Activated T-helper 2 cell treated with anti-CD3 and anti-CD28 coated beads, Interferon-gamma antibody, Interleukin-2, Interleukin-4, amounts not matched to agents 10 μg/mL and 5 μg/mL and 100 μg/mL, durations not matched to agents 14 hours and 24 hours and 36 hours (primary cell): ENCODE measurements at places on chromosomes 1 and 21.
A peak's percentile ranks its signal among the peaks of the same experiment; 100 is the strongest.

DNA sequence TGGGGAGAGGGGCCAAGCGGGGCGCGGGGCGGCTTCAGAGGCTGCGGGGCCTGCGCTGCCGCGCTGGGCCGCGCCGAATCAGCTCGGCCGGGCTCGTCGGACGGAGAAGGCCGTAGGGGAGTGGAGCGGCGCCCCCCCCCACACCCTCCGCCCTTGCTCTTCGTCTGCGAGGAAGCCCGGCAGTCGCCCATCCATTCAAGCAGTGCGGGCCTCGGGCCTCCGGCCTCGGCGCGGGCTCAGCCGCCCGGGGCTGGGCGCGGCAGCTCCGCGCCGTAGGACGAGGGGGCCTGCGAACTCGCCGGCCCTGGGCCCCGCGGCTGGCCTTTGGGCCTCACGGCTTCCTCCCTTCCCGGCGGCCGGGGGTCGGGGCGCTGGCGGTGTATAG lies 564 bp downstream of the CTPS1 start:
- DNase-seq: no peak

- DNase-seq: peak; percentile 40
Observed at GRCh38 chr1:40951943-40952743, 27.4 kb upstream of the CTPS1 start.

GRCh38 chr1:53697721-53698383 lies 41.1 kb downstream of the GLIS1 start:
- no peak for DNase-seq

DNA sequence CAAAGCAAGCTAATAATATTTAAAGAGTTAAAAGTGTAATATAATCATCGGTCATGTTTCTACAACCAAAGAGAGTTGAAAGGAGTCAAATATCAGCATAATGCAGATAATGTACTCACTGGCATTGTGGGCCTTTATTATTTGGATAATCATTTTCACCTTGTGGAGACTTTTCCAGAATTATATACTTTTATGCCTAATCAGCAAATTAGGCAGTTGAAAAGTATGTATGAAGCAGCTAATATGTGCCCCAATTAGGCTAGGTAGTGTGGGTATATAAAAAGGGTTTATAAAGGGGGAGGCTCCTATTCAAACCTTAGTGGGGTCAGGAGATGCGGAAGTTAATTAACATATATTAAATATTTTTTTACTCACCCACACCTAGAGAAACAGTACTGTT lies 102.8 kb upstream of the HNRNPU start:
- no peak for DNase-seq

- no peak for DNase-seq
Observed at GRCh38 chr1:225980005-225980836, 18.9 kb downstream of the SDE2 start.

- DNase-seq: peak; percentile 62
Observed at GRCh38 chr21:44083631-44084291, 23.4 kb upstream of the PWP2 start.

GRCh38 chr1:39236971-39237370 lies 32.5 kb downstream of the MACF1 start:
- no peak for DNase-seq

- DNase-seq: no peak
Observed at GRCh38 chr1:42317308-42317707, 17.7 kb downstream of the FOXJ3 start.

GRCh38 chr1:119686661-119687060 lies 25.1 kb upstream of the PHGDH start:
- DNase-seq: no peak

- DNase-seq: no peak
Observed at GRCh38 chr1:53639251-53639763, 99.7 kb downstream of the GLIS1 start.

DNA sequence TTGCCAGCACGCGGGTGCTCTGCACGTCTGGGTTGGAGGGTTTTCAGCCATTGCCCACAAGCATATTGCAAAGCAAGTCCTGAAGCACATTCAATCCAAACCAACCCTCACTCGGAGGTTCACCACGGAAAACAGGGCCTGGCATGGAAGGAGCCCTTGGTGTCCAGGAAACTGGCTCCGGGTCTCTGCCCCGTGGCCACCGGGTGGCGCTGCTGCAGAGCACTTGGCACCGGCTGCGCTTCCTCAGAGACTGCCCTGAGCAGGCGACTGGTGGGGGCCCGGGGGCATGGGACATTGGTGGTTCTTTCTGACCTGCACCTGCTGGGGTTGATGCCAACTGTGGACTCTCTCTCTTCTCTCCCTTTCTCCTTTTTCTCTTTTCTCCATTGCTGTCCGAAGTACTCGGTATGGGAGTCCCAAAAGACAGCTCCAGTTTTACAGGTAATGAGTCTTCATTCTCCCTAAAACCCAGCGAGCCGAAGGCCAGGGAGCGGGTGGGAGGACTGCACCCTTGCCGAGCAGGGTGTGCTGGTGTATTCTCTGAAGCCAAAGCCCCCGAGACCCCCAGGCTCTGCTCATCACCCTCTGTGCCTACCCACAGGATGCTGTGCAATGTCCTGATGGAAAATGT lies 4.1 kb upstream of the KCNAB2 start:
- no peak for DNase-seq

DNA sequence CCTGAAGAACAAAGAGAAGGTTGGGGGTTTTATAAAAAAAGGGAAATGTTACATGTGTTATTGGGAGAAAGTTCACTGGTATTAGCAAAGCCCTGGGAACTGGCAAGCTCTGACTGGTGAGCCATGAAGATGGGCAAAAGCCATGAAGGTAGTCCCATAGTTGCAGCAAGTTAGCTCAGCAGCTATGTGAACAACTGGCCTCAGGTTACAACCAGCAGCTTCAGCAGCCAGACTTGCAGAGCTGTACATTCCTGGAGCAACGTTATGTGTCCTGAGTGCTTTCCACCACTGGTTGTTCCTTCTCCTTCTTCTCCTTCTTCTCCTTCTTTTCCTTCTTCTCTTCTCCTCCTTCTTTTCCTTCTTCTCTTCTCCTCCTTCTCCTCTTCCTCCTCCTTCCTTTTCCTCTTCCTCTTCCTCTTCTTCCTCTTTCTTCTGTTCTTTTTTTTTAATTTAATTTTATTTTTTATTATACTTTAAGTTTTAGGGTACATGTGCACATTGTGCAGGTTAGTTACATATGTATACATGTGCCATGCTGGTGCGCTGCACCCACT lies 56.1 kb upstream of the TLR5 start:
- no peak for DNase-seq

GRCh38 chr21:36709030-36709867 lies 10.3 kb downstream of the SIM2 start:
- no peak for DNase-seq

DNA sequence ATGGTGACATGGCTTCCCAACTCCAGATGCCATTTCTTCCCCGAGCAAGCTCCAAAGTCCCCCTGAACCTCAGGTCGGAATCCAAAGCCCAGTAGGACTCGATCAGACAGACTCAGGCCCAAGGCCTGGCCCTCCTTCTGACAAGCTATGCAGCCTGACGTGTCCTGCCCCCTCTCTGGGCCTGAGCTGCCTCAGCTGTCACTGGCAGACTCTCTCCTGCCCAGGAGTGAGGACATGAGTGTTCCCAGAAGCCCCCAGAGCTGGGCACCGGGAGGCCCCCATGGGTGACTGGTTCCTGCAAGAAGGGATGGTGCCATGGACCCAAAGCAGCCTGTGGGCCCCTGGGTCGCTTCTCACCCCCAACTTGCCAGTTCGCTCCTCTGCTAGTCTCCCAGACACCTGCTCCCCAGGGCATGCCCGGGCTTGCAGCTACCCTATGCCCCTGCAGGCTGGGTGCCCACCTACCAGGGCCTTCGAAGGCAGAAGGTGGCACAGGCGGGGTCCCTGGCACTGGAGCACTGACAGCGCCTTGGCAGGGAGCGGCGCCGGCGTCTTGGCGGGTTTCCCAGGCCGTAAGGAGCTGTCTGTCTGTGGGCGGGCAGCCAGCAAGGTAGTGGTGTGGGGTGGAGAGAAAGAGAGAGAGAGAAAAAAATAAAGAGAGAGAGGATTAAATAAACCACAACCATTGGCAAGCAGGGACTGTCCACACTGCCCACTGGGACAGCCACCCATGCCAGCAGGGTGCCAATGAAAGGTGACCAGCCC lies 2.3 kb downstream of the EDN2 start:
- no peak for DNase-seq

DNA sequence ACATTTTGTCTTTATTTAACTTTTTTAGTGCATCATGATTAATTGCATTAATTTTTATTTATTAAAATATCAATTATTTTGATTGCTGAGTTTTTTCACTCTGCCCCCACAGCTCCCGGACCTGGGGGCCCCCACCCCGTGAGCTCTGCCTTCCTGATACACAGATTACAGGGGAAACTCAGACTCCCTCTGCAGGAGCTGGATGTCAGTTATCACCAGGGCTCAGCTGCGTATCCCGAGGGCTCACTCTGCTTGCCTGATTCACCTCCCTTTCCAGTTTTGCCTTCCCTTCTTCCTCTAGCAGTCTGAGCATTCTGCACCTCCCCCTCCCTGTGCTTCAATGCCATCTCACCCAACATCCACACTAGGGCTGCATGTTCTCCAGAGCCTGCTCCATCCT lies 98.2 kb downstream of the ATP1A1 start:
- DNase-seq: no peak

- no peak for DNase-seq
Observed at GRCh38 chr1:167342846-167343245, 122.2 kb downstream of the POU2F1 start.

GRCh38 chr1:29465755-29466154 lies 229.4 kb downstream of the PTPRU start:
- DNase-seq: no peak

- DNase-seq: no peak
Observed at GRCh38 chr21:39842741-39843459, 24.3 kb upstream of the PCP4 start.

DNA sequence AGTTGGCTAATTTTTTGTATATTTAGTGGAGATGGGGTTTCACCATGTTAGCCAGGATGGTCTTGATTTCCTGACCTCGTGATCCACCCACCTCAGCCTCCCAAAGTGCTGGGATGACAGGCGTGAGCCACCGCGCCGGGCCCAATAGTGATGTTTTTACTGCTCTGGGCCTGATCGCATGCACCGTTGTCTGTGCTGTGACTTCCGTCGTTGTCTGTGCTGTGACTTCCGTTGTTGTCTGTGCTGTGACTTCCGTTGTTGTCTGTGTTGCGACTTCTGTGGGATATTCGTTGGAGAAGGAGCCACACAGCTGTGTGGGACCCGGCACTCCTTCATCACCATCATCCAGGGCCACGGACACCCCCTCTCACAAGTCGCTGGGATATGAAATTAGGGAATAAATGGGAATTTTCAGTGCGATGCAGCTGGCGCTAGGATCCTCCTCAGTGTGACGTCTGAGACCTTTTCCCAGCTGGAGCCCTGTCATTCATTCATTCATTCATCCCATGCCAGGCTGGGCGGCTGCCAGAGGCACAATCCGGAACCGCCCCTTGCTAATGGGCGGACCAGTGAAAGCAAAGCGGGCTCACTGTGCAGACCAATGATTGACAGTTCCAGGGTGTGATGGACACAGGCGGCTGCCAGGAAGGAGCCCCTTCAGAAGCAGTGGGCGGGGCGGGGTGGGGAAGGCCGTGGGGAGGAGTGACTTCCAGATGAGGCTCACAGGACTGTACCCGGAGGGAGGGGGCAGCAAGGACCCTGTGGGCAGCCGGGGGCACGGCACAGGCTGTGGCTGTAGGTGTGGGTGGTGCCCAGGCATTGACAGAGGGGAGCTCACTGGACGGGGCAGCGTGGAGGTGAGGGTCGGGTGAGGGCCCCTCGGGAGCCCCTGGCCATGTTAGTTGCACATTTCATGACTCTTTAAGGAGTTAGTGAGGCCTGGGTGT lies 48.9 kb downstream of the PRKCZ start:
- no peak for DNase-seq

- no peak for DNase-seq
Observed at GRCh38 chr1:43980255-43981134, 1.5 kb downstream of the B4GALT2 start.

DNA sequence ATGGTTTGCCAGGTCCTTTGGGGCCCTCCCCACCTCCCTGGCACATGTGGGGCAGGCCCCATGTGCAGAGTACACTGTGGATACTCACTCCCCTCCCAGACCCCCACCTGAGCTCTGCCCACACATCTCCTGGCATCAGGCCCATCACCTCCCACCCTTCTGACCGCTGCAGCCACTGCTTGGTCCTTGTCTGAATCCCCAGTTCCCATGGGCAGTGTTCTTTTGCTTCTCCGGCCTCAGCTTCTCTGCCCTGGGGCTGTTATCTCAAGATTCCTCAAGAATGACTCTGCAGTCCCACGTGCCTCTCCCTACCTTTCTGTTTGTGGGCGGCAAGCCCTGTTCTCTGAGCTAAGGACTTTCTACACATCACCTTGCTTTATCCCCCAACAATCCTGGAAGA lies 187.7 kb upstream of the EDN2 start:
- no peak for DNase-seq
